Large intestine (tissue), 12 donors: ENCODE measurements at places on chromosomes 3 and 15. TPM values are rescaled to one million over a fixed set of nuclear protein-coding genes. Genes with fewer than 3 reads are reported as not detected.

Gene ACKR4
- 4.4 TPM for polyA plus RNA-seq

Gene RAB6B
- polyA plus RNA-seq = 8.8 TPM

Gene EFCAB12
- polyA plus RNA-seq = 1.5 TPM

Gene SEMA5B
- polyA plus RNA-seq = 5.4 TPM

Gene AMIGO3
- polyA plus RNA-seq = 1.3 TPM

Gene CD86
- polyA plus RNA-seq = 3.3 TPM

Gene ASB7
- polyA plus RNA-seq = 10.4 TPM

Gene HYPK
- polyA plus RNA-seq = 6.0 TPM

Gene NME9
- polyA plus RNA-seq = 1.4 TPM

Gene SUSD5
- 1.2 TPM for polyA plus RNA-seq

- no peak overlapping the region for H3K27ac ChIP-seq
- DNase-seq = no peak
- peaks cover 5% of the 10 kb centered on the region for H3K36me3 ChIP-seq
- no peak overlapping the region for H3K4me3 ChIP-seq
- no peaks in the 10 kb centered on the region for H3K4me1 ChIP-seq
Observed at GRCh38 chr15:75008629-75009326, 13.4 kb downstream of the SCAMP5 start.

DNA sequence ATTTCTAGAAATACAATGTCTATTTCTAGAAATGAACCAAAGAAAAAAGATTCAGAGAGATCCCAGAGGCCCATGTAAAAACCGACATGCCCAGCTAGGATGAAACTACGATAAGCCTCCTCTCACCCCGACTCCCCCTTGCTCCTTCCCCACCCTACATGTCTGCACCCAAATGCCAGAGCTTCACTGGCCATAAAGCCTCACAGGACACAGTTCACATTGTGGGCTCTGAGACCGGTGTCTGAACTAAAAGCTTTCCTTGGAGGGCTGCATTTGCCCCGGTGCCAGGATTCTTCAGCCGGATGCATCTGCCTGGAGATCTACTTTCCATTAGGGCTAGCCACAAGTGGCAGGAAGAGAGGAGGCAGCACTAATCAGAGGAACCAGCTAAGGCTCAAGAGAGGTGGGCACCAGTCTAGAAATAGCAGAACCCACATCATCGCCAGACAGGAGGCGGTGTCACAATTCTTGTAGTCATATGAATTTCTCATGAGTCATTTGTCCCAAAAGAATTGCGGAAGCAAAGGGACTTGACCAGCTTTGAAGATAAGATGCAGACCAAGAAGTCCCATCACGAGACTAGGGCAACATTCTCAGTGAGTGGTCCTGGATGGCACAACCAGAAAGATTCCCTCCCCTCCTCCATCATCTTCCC is 353.6 kb downstream of the NTRK3 start:
- H3K27ac ChIP-seq = no peak overlapping the region
- H3K36me3 ChIP-seq = no peaks in the 10 kb centered on the region
- H3K27me3 ChIP-seq = no peaks in the 10 kb centered on the region
- no peak overlapping the region for H3K4me3 ChIP-seq
- no peak for DNase-seq

DNA sequence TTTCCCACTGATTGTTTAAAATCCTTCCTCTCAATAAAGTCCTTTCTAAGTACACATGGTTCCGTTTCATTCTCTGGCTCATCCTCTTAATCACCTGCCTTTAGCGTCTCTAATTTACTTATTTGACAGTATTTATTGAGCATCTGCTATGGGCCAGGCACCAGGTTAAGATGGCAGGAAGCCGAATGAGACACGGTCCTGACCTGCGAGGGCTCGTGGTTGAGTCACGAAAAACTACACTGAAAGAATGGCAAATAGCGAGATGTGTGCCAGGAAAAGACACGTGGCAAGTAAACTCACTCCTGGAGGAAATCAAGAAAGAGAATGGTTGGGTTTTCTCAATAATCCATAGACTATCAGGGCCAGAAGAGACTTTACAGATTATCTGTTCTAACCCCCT is 60.9 kb downstream of the HES1 start:
- H3K27me3 ChIP-seq = no peaks in the 10 kb centered on the region
- H3K36me3 ChIP-seq = no peaks in the 10 kb centered on the region
- DNase-seq = no peak

DNA sequence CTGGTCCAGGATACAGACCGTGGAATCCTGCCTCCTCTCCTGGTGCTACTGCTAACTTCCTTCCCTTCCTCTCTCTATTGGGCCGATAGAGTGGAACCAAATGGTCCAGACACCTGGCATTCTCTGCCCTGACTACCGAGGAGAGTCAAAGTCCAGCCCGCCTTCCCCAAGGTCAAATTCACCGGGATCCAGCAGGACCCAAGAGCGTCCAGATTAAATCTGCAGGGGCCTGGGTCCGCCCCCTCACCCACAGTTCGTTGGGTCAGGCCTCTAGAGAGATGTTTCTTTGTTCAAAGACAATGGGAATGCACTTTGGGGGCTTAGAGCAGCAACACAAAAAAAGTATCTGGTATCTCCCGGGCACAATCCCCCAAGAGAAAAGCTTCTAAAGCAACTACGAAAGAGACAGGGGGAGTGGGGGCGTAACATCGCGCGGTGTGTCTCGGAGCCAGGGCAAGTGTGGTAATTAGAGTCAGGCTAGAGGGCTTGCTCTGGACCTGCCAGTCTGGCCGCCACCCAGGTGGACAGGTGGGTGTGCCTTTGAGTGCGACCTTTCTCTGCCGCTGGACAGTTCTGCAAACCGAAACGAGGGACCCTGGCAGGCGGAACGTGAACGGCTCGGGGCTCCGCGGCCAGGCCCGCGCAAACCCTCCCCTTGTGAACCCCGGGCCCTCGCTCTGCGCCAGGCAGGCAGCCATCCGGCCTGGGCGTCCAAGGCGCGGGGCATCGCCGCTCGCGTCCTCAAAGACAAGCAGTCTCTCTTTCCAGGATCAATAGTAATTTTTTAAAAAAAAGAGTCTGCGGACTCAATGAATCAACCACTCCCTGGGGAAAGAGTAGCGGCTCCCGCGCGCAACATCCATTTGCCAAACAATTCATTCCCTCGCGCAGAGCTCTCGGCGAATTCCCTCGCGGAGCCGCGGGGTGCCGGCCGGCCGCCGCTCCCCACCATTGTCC is 806 bp downstream of the KLHL25 start:
- H3K27me3 ChIP-seq = no peaks in the 10 kb centered on the region
- peak overlapping the region; percentile 80 for H3K27ac ChIP-seq
- DNase-seq = peak; percentile 60
- H3K4me3 ChIP-seq = peak overlapping the region; percentile 69
- no peaks in the 10 kb centered on the region for H3K36me3 ChIP-seq

DNA sequence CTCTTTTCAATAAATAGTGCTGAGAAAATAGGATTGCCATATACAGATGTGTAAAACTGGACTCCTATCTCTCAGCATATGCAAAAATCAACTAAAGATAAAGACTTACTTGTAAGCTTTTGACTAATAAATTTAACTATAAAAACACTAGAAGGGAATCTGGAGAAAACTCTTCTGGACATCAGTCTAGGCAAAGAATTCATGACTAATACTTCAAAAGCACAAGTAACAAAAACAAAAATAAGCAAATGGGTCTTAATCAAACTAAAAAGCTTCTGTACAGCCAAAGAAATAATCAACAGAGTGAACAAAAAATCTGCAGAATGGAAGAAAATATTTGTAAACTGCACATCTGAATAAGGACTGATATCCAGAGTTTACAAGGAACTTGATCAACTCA is 1122.2 kb downstream of the TBL1XR1 start:
- H3K4me1 ChIP-seq = no peaks in the 10 kb centered on the region
- no peak for DNase-seq
- H3K27ac ChIP-seq = no peak overlapping the region
- H3K4me3 ChIP-seq = no peak overlapping the region
- no peaks in the 10 kb centered on the region for H3K36me3 ChIP-seq

GRCh38 chr3:52108302-52109232 is 45.7 kb downstream of the POC1A start:
- H3K27me3 ChIP-seq = no peaks in the 10 kb centered on the region
- no peak for DNase-seq
- H3K36me3 ChIP-seq = no peaks in the 10 kb centered on the region
- H3K27ac ChIP-seq = no peak overlapping the region
- H3K4me1 ChIP-seq = peaks cover 18% of the 10 kb centered on the region
- no peak overlapping the region for H3K4me3 ChIP-seq

- peaks cover 65% of the 10 kb centered on the region for H3K36me3 ChIP-seq
- H3K4me1 ChIP-seq = no peaks in the 10 kb centered on the region
- no peak overlapping the region for H3K27ac ChIP-seq
- no peaks in the 10 kb centered on the region for H3K27me3 ChIP-seq
Observed at GRCh38 chr3:45516829-45517228, 77.7 kb upstream of the LIMD1 start.

GRCh38 chr3:122283796-122284445 is 41.1 kb upstream of the CSTA start:
- H3K4me1 ChIP-seq = no peaks in the 10 kb centered on the region
- no peak overlapping the region for H3K27ac ChIP-seq
- H3K36me3 ChIP-seq = no peaks in the 10 kb centered on the region
- no peak overlapping the region for H3K4me3 ChIP-seq
- H3K27me3 ChIP-seq = peaks cover 4% of the 10 kb centered on the region

GRCh38 chr3:123271466-123272159 is 69.9 kb downstream of the SEC22A start:
- no peaks in the 10 kb centered on the region for H3K36me3 ChIP-seq
- H3K4me3 ChIP-seq = no peak overlapping the region
- no peaks in the 10 kb centered on the region for H3K4me1 ChIP-seq
- H3K27ac ChIP-seq = no peak overlapping the region

- H3K4me3 ChIP-seq = no peak overlapping the region
- H3K4me1 ChIP-seq = no peaks in the 10 kb centered on the region
- H3K36me3 ChIP-seq = no peaks in the 10 kb centered on the region
- H3K27ac ChIP-seq = no peak overlapping the region
- no peaks in the 10 kb centered on the region for H3K27me3 ChIP-seq
Observed at GRCh38 chr3:154783521-154783931, 296.6 kb upstream of the MME start.

- no peaks in the 10 kb centered on the region for H3K36me3 ChIP-seq
- no peaks in the 10 kb centered on the region for H3K4me1 ChIP-seq
- no peak for DNase-seq
- H3K27me3 ChIP-seq = no peaks in the 10 kb centered on the region
- H3K27ac ChIP-seq = no peak overlapping the region
- H3K4me3 ChIP-seq = no peak overlapping the region
Observed at GRCh38 chr3:99559196-99559595, 79.2 kb upstream of the COL8A1 start.

DNA sequence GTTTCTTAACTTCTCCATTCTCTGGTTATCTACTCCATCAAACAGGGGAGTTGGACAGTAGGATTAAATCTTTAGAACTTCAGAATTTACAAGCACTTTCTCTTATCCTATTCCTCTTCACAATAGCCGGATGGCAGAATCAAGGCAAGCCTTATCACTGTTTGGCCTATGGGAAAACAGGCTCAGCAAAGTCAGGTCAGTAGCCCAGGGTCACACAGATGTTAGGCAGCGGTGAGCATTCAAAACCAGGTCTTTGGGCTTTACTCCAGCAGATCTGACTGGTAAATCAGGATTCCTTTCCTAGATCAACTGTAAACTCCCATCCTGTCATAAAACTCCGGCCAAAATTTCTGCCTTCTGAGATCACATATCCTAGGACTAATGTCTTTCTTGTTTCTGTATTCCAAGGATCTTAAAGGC is 258.4 kb downstream of the OPA1 start:
- no peaks in the 10 kb centered on the region for H3K36me3 ChIP-seq
- H3K27ac ChIP-seq = no peak overlapping the region
- H3K4me1 ChIP-seq = peaks cover 34% of the 10 kb centered on the region
- H3K4me3 ChIP-seq = no peak overlapping the region
- DNase-seq = no peak

DNA sequence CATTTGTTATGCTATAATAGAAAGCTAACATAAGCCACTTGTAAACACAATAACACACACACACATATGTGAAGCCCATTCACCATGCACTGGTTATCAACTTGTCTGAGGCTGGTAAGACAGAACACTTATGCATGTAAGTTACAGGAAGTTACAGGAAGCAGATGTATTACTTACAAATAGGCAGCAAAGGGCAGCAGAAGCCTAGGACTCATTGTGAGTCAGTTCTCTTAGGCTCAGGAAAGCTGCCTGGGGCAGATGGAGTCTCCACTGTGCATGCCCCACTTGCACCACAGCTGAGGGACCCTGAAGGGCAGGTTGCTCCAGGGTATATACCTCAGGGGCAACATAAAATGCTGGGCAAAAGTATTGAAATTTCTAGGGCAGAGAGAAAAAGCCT is 748.8 kb upstream of the CCDC54 start:
- no peaks in the 10 kb centered on the region for H3K36me3 ChIP-seq
- no peaks in the 10 kb centered on the region for H3K27me3 ChIP-seq
- H3K27ac ChIP-seq = no peak overlapping the region
- H3K4me3 ChIP-seq = no peak overlapping the region

DNA sequence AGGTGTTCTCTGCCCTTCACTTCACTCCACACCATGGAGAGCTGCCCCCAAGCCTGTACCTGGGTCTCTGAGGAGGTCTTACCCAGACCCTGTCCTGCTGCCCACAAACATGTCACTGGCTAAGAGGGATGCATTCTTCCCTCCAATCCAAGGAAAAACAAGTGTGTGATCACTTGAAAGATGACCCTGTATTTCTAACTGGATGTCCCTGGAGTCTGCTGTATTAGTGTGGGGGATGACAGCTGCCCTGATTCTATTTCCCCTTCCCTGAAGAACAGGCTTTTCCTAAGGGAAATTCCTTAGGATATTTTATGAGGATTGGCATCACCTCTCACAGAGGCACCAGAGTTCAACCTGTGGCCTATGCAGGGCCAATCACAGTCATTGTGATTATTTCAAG is 55.0 kb upstream of the GATA2 start:
- no peaks in the 10 kb centered on the region for H3K36me3 ChIP-seq
- no peak overlapping the region for H3K4me3 ChIP-seq
- no peak for DNase-seq

DNA sequence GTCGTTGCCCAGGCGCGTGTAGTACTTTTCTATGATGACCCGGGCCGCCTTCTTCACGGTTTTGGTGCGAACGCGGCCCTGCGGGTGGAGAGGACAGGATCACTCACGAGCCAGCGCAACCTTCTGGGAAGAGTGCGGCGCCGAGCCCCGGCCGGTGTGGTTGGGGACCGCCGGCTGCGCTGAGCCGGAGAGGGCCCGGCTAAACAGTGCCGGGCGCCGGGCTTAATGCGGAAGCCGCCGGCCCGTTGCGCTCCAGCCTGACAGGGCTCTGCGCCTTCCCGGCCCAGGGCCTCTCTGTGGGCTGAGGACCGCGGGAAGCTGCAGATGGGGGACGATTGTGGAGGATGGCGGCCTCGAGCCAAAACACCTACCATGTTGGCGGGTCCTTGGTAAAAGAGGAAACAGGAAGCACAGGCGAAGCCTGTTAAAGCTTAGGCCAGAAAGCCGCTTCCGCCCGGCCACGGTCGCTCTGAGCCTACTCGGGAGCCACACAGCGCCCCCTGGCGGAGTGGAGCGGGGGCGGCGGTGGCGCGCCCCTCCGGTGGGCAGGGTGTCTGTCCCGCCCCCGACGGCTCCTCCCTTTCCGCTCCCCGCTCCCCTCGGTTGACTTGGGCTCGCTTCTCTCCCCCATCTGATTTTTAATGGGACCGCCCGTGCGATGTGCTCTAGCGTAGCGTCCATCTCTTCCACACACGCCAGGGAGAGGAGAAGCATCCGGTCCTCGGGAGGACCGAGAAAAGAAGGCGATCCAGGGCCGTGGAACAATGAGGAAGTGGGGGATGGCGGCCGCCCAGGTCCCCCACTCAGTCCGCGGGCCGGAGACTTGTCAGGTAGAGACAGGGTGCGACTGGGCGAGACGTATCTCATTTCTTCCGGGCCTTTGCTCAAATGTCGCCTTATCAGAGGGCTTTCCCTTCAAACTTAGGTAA is at the start of gene RPS17:
RPS17 (minus strand) TSS at position 403 of the 929 bp plus-strand sequence; CDS start at position 374, 29 bp downstream.
- H3K27ac ChIP-seq = peak within 1 kb of the TSS; percentile 97
- H3K27me3 ChIP-seq = peaks cover 10% of the 10 kb centered on the region
- peaks cover 34% of the 10 kb centered on the region for H3K36me3 ChIP-seq
